ENCODE measurements at places on chromosomes 5 and 9. TPM values are rescaled to one million over a fixed set of nuclear protein-coding genes. Genes with fewer than 3 reads are reported as not detected.

Gene ADRB2
- total RNA-seq, result 0.11 TPM

Gene ZNG1E
- 34.5 TPM for total RNA-seq

Gene ZNG1C
- total RNA-seq, result 28.0 TPM

DNA sequence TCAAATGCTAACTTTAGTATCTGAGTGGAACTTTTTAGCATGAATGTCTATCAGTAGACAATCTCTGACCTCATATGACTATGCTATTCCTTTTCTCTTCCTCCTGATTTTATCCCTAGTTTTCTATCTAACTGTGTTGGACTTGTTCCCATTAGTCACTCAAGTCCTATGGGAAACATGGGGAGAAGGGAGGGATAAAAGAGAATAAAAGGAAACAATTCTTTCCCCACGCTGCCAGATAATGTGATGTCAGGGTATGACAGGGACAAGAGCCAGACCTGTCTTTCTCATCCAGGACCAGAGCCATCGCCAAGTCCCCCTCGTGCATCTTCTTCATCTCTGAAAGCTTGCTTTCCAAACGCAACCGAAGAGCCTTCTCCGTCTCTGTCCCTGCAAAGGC, 43.9 kb downstream of the CDK5RAP2 start:
- DNase-seq, result no peak
- H3K36me3 ChIP-seq, result peaks cover 18% of the 10 kb centered on the region
- no peak overlapping the region for H3K4me3 ChIP-seq
- H3K4me1 ChIP-seq, result peaks cover 5% of the 10 kb centered on the region
- no peaks in the 10 kb centered on the region for H3K27me3 ChIP-seq
- no peak overlapping the region for H3K27ac ChIP-seq

Gene PCDHB11
- total RNA-seq, result 3.6 TPM

- no peak overlapping the region for H3K27ac ChIP-seq
- no peak for DNase-seq
- H3K4me1 ChIP-seq, result peaks cover 20% of the 10 kb centered on the region
- peak overlapping the region; percentile 36 for H3K4me3 ChIP-seq
These were observed 3.7 kb upstream of the GM2A start for GRCh38 chr5:151249281-151249680.

- no peaks in the 10 kb centered on the region for H3K27me3 ChIP-seq
- peak overlapping the region; percentile 94 for H3K27ac ChIP-seq
- no peaks in the 10 kb centered on the region for H3K36me3 ChIP-seq
- peak overlapping the region; percentile 94 for H3K4me3 ChIP-seq
These were observed 475 bp upstream of the GOLM1 start for GRCh38 chr9:86099701-86100364.

- peaks cover 26% of the 10 kb centered on the region for H3K4me1 ChIP-seq
- H3K27me3 ChIP-seq, result peaks cover 8% of the 10 kb centered on the region
- no peaks in the 10 kb centered on the region for H3K36me3 ChIP-seq
- H3K27ac ChIP-seq, result no peak overlapping the region
- H3K4me3 ChIP-seq, result no peak overlapping the region
These were observed 29.9 kb downstream of the ADCY2 start for GRCh38 chr5:7425830-7426229.

- H3K27me3 ChIP-seq, result peaks cover 3% of the 10 kb centered on the region
- peak within 1 kb of the TSS; percentile 85 for H3K4me3 ChIP-seq
- peaks cover under 1% of the 10 kb centered on the region for H3K4me1 ChIP-seq
- no peaks in the 10 kb centered on the region for H3K36me3 ChIP-seq
- peak within 1 kb of the TSS; percentile 81 for H3K27ac ChIP-seq
These were observed at the start of gene RNF208 for GRCh38 chr9:137222190-137223077. RNF208 (minus strand) TSS chr9:137222240; CDS start chr9:137221212, 1,028 bp downstream.

Gene KCNN2
- total RNA-seq, result 2.7 TPM

Gene C5orf58
- not detected for total RNA-seq
